ENCODE measurements at places on chromosomes 4 and X.

- no peak for DNase-seq
Measured at GRCh38 chrX:452598-452997, 65.9 kb upstream of the PPP2R3B start.

DNA sequence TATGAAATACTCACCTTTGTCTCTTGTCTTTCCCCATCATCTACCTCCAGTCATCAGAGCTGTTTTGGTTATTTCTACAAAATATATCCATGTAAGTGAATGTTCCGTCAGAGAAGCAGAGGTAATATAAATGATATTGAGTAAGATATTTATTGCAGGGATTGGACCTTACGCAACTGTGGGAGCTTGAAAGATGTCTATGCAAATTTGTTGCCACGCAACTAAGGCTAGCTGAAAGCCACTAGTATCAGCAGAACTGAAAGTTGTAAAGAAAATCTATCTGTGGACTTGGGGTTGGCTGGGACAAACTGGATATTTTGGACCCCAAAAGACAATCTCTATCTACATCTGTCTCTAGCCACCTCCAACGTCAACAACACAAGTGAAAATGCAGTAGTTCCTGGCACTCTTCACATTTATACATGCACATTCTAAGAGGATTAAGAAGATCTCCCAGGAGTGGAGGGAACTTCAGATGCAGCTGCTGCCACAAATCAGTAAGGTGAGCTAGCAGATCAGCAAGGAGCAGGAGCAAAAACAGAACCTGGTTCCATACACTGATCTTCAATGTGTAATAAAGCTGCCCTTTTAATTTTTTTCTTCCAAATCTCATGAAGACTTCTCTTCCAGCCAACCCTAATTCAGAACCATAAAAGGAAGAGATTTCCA, 8.5 kb upstream of the CCSER1 start:
- no peak for DNase-seq

GRCh38 chrX:45781901-45782553, 581.4 kb upstream of the DIPK2B start:
- no peak for DNase-seq

GRCh38 chrX:12975670-12975965, 708 bp downstream of the TMSB4X start:
- no peak for DNase-seq

GRCh38 chr4:128550060-128550459, 259.4 kb upstream of the JADE1 start:
- DNase-seq = no peak

- no peak for DNase-seq
Measured at GRCh38 chrX:48818098-48818497, 8.2 kb upstream of the ERAS start.

- no peak for DNase-seq
Measured at GRCh38 chr4:169024762-169025161, 14.7 kb upstream of the CBR4 start.

- DNase-seq = no peak
Measured at GRCh38 chr4:136369073-136369472, 1163.2 kb downstream of the PCDH18 start.

DNA sequence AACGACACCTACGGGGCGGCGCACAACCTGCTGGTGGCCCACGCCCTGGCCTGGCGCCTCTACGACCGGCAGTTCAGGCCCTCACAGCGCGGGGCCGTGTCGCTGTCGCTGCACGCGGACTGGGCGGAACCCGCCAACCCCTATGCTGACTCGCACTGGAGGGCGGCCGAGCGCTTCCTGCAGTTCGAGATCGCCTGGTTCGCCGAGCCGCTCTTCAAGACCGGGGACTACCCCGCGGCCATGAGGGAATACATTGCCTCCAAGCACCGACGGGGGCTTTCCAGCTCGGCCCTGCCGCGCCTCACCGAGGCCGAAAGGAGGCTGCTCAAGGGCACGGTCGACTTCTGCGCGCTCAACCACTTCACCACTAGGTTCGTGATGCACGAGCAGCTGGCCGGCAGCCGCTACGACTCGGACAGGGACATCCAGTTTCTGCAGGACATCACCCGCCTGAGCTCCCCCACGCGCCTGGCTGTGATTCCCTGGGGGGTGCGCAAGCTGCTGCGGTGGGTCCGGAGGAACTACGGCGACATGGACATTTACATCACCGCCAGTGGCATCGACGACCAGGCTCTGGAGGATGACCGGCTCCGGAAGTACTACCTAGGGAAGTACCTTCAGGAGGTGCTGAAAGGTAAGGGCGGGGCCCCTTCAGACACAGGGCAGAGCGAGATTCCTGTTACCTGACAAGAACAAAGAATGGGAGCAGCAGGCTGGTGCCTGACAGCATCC, 11.7 kb downstream of the RPL9 start:
- DNase-seq = peak; percentile 36

DNA sequence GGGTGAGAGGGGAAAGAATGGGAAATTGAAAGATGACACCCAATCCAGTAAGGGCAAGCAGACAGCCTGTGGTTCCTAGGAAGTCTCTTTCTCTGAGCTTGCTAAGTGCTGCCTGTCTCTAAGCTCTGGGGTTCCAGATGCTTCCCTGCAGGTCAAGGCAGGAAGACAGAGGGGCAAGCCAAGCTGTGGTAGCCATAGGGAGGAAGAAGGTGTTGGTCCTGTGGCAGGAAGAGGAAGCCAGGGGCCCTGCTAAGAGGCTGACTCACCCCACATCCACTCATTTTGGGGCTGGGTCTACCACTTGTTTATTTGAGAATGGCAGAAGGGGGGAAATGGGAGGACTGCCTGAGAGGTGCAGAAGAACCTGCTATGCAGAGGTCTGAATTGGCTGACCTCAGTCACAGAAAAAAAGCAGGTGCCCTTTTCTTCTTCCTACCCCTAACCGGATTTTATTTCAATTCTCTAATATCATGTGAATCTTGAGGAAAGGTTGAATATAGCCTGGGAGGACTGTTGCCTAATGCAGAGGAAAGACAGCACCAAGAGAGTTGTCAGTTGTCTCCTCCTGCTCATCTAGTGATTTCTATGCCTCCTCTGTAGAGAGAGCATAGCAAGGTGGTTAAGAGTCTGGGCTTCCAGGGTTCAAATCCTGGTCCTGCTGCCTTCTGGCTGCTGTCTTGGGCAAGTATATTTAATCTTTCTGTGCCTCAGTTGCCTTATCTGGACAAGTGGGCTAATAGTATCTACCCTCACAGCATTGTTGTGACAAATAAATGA, 27.4 kb downstream of the HOPX start:
- DNase-seq = no peak

GRCh38 chr4:159526172-159526571, 423.3 kb downstream of the RAPGEF2 start:
- no peak for DNase-seq

DNA sequence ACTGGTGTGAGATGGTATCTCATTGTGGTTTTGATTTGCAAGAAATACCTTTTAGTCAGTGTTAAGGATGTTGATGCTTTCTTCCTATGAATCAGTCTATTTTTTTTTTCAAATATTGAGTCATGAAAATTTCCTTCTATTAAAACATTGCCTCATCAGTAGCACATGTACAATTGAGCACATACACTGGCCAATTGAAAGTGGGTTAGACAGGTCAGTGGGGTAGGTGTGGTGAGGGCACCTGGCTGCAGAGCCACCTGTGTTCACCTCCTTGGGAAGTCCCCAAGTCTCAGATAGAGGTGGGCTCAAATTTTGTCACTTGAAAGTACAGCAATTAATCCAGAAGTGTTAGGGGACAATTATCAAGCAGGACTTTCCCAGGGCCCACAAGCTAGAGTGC, 243.7 kb downstream of the SPRY1 start:
- no peak for DNase-seq

GRCh38 chr4:160375772-160376452, 1273.0 kb downstream of the RAPGEF2 start:
- no peak for DNase-seq
